ENCODE measurements at places on chromosomes 3 and 15.
A peak's percentile ranks its signal among the peaks of the same experiment; 100 is the strongest.

GRCh38 chr3:88809993-88810392 is 297.4 kb upstream of the EPHA3 start:
- no peak for DNase-seq

- no peak for DNase-seq
Measured at GRCh38 chr3:186603159-186603558, 9.7 kb upstream of the AHSG start.

DNA sequence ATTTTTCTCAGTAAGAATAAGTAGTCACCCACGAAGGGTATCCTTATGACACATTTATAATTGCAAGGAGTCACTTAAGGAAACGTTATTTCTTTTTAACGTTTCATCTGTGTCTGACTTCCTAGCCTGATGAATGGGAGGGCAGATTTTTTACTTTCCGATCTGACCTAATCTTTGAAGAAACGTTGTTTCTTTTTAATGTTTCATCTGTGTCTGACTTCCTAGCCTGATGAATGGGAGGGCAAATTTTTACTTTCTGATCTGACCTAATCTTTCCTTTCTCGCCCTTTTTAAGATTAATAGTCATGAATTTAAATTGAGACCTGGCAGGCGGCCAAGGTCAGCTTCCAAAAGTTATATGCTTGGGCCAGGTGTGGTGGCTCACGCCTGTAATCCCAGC is 3.0 kb upstream of the KLHL6 start:
- no peak for DNase-seq

DNA sequence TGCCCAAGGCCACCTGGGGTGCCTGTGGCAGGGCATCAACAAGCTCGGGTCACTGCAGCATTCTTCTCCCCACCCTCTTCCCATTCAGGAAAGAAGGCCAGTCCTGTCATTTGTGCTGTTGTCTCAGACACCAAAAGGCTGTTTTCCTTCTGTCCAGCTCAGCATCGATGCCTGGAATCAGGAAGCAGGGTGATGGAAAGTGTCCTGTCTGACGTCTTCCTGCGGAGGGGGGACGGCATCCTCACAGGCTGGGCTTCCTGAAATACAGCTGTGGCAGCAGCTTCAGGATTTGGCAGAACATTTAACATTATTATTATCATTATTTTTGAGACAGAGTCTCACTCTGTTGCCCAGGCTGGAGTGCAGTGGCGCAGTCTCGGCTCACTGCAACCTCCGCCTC is 33.0 kb upstream of the ANKDD1A start:
- no peak for DNase-seq

- no peak for DNase-seq
Measured at GRCh38 chr3:55795746-55796145, 308.6 kb upstream of the WNT5A start.

DNA sequence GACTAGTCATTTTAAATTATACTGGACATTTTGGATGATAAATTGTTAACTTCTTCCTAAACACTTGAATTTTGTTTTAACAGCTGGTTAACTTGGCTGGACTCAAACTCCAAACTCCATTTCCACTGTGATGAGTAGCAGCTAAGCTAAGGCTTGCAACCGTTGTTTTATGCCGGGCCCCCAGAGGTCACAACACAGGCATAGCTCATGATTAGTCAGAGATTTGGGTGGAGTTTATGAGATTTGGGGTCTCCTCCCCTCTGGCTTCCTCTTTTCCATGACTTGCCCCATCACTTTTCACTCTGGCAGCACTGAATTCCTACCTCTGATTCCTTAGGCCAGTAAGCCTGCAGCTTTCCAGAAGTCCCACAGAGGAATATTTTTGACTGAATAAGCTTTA is 12.8 kb downstream of the THAP10 start:
- DNase-seq = no peak

GRCh38 chr15:32838820-32839219 is 121.0 kb downstream of the GREM1 start:
- no peak for DNase-seq

DNA sequence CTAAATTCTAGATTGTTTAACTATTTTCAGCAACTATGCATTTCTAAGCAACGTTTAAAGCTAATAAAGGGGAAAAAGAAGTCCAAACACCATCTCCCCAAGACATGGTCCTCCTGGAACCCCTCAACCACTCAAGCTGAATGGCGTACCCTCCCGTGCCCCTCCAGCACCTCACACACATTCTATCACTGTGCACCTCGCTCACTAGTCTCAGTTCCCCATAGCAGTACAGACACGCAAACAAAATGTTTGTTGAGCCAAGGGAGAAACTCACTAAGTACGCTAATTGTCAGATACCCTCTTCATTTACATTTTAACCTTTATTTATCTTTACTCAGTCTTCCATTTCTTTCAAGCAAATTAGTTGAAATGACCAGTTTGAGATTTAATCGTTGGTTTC is 48.8 kb downstream of the ACAP2 start:
- no peak for DNase-seq

DNA sequence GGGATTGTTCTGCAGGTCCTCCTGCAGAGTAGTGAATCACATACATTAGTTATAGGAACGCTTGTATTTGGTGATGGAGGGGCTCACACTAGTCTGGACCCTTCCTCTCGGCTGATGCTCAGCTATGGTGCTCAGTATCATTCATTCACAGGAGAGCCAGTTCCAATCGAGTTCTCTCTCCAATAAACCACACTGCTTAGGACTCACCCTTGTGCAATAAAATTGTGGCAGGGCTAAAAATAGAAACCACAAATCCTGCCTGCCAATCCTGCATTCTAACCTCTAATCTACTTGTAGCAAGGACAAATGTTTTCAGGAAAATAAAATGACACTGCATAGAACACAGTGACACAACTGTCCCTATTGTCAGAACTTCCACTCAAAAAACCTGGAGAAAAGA is 138.4 kb upstream of the TBL1XR1 start:
- no peak for DNase-seq

DNA sequence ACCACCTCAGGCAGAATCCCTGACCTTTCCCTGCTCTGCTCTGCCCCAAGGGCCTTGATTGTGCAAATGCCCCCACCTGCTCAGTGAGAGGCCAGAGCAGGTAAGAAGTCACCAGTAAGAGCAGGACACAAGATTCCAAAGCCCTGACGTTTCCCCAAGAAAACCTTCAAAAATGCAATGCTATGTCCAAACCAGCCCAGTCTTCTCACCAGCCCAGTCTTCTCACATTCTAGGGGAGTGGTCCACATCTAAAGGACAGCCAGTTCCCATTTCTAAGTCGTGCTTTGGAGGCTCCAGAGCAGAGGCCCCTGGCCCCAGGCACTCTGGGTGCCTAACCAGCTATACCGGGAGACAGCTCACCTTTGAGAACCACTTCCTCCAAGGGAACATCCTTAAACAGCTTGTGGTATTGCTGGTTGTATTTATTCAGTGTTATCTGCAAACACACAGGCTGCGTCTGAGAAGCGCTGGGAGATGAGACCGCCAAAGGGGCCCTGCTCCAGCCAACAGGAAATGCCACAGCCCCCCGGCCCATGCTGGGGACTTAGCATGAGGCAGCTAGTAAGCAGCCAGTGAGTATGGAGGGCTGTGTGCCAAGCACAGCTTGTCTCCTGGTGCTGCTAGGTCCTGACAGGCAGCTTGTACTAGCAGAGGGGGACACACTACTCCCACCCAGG is 29.3 kb downstream of the GRAMD2A start:
- DNase-seq = no peak

DNA sequence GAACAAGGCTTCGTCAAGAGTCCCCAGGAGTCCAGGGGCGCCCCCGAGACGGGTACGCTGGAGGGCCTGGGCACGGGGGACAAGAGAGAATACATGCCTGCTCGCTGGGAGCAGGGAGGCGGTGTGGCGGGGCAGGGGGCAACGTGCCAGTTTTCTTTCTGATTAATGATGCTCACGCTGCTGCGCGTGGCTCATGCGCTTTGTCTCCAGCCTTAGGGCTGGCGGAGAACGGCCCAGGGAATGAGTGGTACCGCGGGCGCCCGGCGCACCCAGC is 408 bp upstream of the ARPP21 start:
- peak; percentile 4 for DNase-seq

DNA sequence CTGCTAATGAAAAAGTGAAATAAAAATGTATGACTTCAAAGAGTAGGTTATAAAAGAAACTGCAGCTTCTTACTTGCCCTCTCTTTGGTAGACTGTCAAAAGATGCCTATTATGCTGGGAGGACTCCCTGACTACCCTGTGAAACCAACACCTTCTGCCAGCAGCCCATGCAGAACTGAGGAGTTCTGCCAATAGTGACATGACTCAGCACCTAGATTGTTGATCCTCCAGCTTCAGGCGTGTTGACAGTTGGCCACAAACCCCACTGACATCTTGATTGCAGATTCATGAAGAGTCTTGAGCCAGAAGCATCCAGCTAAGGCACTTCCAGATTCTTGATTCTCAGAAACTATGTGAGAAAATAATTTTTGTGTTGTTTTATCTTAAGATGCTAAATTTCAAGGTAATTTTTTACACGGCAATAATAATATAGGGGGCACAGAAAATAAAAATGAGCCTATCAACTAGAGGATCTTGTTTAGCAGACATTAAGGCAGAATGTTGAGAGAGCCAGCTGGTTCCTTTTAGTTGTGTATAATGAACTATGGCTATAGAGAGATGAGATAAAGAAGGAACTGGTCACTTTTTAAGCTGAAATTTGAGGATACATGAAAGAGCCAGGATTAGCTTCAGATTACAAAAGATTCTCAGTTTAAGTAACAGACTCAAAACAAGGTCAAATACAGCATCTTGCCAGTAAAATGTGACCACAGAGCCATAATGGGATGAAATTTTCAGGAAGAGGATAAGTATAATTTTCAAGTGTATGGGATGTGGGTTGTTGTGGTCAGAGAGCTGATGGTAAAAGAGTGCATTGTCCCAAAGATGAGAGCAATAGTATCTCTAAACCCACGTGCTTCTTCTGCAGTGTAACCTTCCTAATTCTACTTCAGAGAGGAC is 588.7 kb upstream of the CBLB start:
- no peak for DNase-seq

DNA sequence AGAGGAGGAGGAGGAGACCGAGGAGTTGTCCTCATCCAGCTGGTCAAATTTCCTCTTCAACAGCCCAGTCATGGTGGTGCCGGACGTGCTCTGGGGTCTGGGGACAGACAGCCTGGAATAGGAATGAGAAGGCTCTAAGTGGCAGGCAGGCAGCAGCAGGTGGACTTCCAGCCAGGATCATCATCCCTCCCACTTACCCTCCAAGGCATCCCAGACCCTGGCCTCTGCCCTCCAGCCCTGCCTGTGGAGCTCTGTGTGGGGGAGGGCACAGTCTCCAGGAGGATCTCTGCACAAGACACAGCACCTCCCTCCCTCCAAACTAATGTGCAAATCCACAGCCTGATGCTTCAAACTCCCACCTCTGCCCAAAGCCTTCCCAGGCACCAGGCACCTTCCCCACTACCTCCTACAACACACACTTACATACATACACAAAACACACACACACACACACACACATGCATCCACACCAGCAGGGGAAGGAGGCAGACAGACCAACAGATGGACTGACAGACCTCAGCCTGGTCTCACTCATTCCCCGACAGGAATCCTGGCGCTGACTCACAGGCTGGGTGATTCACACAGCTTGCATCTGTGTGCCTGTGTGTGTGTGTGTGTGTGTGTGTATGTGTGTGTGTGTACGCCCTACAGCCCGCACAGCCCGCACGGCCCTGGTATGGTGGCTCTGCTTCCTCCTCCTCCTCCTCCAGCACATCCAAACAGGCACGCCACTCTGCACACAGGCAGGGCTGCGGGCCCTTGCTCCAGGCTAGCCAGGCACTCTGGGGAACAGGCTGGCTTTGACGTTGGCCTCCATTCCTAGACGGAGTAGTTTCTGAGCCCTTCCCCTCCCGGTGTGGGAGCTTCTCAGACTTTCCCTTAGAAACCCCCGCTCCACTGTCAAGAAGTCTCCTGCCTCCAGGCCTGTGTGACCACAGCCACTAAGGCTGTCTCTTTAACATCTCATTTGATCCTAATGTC is 6.5 kb downstream of the CSRNP1 start:
- DNase-seq = peak; percentile 75

DNA sequence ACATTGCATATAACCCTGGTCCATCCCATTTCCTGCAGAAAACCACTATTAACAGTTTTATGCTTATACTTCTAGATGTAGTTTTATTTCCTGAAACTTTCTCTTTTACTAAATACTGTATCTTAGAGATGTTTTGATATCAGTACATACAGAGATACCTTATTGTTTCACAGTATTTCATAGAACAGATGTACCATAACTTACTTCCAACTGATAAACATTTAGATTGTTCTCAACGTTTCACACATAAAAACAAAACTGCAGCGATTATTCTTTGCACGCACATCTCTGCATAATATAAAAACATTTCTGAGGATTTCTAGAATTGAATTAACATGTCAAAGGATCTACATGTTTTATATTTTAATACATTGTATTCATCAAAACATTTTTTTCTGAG is 2.6 kb downstream of the ZNF80 start:
- no peak for DNase-seq

- no peak for DNase-seq
Measured at GRCh38 chr3:162302983-162303624, 806.5 kb downstream of the OTOL1 start.
